ENCODE measurements at places on chromosomes 13 and 19.
A peak's percentile ranks its signal among the peaks of the same experiment; 100 is the strongest.

- peak; percentile 57 for DNase-seq
Observed at GRCh38 chr19:16371540-16371986, 46.9 kb downstream of the KLF2 start.

- no peak for DNase-seq
Observed at GRCh38 chr19:46913852-46914430, 53.1 kb downstream of the ARHGAP35 start.

DNA sequence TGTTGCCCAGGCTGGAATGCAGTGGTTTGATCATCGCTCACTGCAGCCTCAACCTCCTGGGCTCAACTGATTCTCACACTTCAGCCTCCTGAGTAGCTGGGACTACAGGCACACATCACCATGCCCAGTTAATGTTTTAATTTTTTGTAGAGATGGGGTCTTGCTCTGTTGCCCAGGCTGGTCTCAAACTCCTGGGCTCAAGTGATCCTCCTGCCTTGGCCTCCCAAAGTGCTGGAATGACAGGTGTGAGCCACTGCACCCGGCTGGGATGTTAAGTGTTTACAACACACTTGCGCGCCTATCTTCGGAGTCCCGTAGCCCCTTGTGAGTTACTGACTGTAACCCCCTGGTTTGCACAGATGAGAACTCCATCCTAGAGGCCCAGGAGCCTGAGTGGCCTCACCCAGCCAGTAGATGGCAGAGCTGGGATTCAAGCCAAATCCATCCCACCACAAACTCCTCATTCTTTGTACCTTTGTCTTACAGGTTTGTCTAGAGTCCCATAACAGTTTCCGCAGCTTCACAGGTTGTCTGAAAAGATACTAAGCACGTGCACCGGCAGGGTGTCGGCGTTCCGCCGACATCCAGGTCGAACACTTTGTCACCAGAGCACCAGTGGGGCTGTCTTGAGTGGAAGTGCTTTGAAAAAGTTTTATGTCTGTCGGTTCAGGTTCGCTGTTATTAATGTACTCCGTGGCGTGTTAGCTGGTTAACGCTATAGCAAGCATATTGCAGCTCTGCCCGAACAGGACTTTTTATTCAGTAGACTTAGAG is 14.7 kb downstream of the MAG start:
- DNase-seq, result no peak

DNA sequence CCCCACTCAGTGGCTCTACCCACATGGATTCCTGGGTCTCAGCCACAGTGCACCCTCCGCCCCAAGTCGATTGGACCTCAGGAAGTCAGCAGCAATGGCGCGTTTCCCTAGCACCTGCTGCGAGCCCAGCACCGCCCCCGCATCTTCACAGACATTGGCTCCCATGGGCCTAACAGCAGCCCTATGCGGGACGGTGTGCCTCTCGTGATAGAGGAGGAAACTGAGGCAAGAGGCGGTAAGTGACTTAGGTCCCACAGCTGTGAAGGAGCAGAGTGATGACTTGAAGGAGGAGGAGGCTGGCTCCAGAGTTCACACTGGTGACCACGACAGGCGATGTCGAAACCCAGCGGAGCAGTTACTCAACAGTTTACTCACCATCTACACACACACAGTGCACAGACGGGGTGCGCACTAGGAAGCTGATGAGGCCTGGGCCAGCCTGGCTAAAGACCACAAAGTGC is 104.5 kb upstream of the SOX1 start:
- DNase-seq, result no peak

DNA sequence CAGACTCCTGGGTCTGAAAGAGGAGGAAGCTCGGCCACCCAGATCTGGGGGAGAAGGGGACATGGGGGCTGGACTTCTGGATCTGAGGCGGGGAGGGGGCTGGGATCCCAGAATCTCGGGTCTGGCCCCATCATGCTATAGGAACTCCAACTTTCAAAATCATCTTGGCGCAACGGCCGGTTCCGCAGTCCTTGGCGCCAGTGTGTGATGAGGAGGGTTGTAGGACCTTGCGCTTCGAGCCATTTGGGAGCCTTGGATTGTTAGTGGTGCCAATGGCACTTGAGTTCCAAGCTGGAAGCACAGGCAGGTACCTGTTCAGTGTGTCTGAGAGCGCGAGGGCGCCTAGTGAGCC is 324 bp downstream of the RUVBL2 start:
- no peak for DNase-seq

DNA sequence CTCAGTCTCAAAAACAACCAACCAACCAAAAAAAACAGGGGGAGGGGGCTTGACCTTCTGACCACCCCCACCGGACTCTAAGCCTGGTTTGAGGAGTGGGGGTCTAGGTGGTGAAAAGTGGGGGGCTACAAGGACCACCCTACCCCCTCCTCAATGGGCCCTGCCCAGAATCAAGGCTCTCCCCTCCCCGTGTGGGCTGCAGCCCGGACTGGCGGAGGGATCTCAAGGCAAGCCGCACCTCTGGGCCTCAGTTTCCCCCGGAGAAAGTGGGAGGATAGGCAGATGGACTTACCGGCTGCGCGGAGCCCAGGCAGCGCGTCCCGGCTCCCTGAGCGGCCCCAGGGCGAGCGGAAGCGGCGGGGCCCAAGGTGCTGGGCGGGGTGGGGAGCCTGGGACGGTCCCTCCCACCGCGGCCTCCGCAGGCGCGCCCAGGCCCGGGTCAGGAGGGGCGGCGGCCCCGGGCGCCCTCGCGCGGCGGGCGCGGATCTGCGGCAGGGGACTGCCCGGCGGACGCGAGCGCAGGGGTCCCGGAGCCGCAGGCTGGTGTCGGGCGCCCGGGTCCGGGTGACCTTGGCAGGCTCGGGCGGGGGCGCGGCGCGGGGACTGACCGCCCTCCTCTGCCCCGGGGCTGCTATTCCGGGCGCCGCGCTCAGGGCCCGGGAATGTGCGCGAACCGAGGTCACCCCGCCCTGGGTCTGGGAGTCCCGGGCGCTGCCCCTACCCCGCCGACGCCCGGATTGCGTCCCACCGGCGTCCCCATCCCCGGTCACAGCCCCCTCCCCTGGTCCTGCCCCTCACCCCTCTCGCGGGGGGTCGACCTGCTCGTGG is at the start of gene ADAMTSL5:
TSS of gene ADAMTSL5 (minus strand) at position 349 of the 828 bp plus-strand sequence. CDS start 2,076 bp downstream, outside the sequence.
- DNase-seq, result no peak

GRCh38 chr19:56983804-56984203 is 136.0 kb upstream of the USP29 start:
- DNase-seq, result no peak

DNA sequence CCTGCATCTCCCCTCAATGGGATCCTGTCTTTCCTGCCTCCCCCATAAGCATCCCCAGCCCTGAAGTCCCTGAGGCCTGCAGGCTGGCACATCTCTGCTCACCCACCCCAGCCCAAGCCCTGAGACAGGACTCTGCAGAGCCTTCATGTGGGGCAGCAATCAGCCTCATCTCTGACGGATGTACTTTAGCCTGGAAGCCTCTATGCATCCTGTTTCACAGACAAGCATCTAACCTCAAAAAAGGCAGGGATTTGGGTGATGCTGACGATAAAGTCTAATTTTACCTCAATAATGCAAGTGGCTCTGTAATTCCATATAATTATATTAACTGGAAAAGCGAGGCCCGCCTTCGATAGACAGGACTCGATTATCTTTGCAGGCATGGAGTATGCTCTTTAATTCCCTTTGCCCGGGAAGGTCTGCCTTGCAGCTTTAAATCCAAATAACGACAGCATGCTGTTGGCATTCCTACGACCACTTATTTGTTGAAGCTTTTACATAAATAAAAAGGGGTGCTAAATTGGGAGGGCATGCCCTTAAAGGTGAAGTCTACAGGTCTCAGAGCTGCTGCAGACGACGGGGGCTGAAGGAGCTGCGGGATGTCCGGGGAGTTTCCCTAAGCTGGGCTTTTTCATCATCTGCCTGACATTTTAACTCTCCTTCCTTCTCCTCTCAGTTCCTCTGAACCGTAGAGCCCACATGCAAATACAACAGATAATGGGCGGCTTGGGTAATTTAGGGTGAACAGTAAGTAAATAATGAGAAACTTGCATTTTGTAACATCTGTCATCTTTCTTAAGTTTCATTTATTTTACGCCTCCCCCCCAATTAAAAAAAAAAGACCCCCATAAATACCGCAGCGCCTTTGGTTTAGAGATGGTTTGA is 211.5 kb downstream of the URI1 start:
- DNase-seq, result no peak

DNA sequence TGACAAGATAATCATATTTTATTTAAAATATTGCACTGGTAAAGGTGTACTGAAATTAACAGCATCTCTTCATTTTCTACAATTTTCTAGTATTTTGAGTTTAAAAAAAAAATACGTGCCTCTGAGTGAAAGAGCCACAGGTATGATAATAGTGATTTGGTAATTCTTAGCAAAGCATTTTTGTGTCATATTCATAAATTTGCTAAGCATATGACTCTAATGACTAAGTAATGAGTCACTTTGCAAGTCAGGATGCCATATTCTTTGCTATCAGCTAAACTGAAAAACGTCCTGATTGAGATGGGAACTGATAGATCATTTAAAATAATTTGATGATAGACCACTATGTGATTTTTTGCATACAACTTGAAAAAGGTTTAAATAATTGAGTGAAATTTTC is 136.1 kb upstream of the IRS2 start:
- DNase-seq, result no peak

DNA sequence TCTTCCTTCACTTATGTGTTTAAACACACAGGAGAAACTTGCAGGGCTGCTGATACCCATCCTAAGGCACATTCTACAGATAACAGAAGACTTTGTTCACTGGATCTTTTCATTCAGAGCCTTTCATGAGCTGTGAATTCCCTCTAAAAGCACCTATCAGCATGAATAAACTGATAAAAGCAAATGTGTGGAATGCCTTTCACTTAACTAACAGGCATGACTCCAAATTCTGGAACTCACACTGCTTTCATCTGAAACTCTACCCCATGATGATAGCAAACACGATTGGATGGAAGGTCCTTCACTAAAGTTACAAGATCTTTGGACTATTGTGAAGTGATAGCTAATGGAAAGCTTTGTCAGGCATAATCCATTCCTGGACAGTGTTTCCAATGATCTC is 457.3 kb downstream of the EFNB2 start:
- DNase-seq, result no peak

- no peak for DNase-seq
Observed at GRCh38 chr13:93230261-93230855, 3.8 kb downstream of the GPC6 start.

DNA sequence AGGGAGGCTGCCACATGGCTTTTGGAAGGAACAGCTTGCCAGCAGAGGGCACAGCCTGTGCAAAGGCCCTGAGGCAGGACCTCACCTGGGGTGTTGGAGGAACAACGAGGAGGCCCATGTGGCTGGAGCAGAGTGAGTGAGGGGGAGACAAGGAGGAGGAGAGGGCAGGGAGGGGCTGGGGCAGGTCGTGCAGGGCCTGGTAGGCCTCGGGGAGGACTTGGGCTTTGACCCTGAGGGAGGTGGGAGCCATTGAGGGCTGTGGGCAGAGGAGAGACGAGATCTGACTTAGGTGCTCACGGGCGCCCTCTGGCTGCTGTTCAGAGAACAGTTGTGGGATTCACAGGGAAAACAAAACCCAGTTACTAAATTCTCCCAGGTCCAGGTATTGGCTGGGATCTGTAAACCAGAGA is 25.2 kb downstream of the ZNRF4 start:
- DNase-seq, result no peak

- no peak for DNase-seq
Observed at GRCh38 chr13:44899967-44900366, 89.3 kb downstream of the NUFIP1 start.

DNA sequence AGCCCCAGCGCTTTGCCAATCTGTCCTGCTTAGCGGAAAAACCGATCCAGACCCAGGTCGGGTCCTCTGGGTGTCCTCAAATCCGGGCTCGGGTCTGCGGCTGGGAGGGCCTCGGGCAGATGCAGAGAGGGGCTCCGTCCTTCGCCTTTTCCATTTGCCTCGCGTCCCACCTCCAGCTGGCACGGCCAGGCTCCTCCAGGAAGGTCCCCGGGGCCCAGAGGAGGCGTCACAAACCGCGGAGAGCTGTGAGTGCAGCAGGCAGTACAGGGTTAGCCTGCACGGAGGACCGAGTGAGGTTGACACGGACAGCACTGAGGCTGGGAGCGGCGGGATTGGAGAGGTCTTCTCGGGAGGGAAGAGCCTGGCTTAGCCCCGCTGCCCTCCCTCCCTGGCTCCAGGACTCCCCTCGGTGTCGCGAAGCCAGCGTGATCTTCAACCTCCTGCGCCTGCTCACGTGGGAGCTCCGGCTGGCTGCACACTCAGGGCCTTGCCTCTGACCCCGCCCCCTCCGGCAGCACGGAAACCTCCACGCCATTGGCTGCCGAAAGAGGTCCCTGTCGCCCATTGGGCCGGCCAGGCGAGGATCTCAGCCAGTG is 2.8 kb upstream of the IFNL2 start:
- DNase-seq, result no peak

DNA sequence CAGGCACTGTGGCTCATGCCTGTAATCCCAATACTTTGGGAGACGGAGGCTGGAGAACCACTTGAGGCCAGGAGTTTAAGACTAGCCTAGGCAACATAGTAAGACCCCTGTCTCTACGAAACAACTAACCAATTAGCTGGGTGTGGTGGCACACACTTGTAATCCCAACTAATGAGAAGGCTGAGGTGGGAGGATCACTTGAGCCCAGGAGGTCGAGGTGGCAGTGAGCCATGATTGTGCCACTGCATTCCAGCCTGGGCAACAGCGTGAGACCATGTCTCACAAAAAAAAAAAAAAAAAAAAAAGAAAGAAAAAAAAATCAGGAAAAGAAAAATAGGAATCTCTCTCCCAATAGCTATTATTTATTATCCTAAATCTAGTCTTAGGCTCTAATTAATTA is 56.8 kb upstream of the UBAC2 start:
- no peak for DNase-seq

DNA sequence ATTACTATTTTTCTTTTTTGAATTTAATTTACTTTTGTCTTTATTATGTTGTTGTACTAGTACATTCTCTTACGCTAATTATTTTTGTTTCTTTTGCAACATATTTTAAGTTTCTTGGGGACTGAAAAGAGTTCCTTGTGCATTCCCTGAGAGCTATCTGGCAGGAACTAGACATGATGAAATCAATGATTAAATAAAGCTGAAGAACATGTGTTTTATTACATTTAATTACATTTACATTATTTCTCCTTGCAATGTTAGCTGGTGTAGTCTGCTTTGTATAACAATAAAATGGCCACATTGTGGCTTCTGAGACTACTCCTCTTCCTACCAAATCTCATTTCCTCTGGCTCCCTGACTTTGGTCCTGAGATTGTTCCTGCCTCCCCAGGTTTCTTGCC is 244.9 kb downstream of the NDFIP2 start:
- no peak for DNase-seq

DNA sequence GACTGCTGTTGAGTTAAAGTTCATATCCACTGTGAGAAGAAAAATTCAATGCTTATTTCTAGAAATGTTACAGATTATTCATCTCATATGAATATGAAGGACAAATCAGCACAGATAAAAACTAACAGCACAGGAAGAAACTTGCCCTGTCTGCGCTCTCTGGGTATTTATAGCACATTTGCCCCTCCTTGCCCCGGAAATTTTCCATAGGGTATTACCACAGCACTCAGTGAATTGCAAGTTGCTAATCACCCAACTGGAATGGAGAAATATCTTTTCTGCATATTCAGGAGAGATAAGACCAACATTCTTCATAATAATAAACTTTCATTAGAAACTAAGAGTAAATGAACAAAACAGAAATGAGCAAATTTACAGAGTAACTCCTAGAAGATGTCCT is 318.0 kb upstream of the KLF12 start:
- DNase-seq, result no peak

- DNase-seq, result no peak
Observed at GRCh38 chr19:46411925-46412649, 1.3 kb downstream of the CCDC8 start.

GRCh38 chr19:56162258-56162657 is 13.6 kb upstream of the GALP start:
- DNase-seq, result no peak
